ENCODE measurements at places on chromosomes 5 and 9.

- no peak for DNase-seq
Observed at GRCh38 chr9:34254141-34254913, 74.7 kb downstream of the KIF24 start.

DNA sequence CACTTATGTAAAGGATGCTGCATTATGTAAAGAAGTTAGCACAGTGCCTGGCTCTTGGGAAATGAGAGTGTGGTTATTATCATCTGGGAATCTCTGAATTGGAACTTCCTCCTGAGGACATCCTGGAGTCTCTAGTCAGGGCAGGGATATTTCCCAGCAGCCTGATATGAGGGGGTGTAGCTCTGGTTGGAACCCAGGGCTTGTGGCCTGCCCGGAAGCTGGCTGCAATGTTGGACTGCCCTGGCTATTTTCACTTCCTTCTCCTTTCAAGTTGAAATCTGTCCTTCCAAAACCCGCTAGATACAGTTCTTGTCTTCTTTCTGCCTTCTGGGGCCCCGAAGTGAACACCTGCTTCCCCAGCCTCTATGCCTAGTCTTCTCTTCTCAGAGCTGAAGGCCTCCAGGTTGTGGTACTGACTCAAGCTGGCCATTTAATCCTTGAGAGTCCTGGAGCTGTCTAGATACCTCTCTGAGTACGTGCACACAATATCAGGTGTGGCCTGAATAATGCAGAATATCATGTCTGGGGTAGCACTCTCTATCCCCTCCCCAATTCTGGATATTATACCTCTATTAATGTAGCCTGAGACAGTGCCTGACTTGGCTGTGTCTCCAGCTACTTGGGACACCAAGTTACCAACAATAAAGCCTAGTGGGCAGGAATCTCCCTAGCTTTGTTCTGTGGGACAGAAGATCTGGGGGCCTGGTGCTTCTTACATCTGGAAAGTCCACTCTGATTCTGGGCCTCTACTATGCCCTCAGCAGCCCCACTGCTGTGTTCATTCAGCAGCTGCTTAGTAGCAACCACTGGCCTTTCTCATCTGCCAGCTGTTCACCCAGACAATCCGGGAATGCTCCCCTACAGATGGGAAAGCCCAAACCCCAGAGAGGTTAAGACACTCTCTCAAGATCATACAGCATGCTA is 45.0 kb downstream of the SLC6A7 start:
- no peak for DNase-seq

DNA sequence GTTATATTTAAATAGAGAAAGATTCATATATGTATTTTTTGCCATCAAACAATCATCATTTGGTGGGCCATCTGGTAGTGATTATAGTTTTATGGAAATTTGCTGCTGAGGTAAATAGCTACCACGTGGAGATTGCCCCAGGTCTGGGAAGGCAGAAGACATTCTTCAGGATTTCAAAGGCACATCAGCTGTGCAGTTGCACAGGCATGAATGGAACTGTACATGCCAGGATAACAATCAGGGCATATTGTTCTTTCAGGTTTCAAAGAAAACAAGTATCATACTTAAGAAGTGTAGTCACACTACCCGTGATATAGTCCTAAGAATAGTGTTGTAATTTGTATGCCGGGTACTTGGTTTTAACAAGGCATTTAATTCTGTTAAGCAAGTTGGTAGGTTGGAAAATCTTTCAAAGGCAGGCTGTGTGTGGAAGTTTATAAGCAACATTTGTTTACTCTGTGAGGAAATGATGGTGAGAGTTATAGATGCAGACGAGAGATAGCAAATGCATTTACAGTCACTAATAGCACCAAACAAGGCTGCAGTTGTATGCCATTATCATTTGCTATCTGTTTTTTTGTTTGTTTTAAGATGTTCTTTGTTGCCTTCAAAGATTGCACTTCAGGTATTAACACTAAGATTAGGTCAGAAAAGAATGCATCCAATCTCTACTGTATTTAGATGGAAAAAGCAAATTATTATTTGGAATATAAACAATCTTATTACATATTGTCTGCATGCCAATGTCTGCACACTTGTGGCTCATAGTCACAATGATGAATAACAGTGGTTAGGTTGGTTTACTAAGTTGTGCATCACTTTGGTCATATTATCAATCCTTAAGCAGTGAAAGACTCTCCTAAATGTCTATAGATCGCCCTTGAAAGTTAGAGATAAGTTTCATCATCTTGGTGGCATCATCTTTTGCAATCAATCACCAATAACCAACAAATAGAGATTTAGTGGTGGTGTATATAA is 55.3 kb downstream of the RPS23 start:
- DNase-seq: no peak

GRCh38 chr9:113568571-113569321 is 105.2 kb downstream of the RGS3 start:
- no peak for DNase-seq

GRCh38 chr9:2242831-2243330 is 227.7 kb downstream of the SMARCA2 start:
- no peak for DNase-seq

DNA sequence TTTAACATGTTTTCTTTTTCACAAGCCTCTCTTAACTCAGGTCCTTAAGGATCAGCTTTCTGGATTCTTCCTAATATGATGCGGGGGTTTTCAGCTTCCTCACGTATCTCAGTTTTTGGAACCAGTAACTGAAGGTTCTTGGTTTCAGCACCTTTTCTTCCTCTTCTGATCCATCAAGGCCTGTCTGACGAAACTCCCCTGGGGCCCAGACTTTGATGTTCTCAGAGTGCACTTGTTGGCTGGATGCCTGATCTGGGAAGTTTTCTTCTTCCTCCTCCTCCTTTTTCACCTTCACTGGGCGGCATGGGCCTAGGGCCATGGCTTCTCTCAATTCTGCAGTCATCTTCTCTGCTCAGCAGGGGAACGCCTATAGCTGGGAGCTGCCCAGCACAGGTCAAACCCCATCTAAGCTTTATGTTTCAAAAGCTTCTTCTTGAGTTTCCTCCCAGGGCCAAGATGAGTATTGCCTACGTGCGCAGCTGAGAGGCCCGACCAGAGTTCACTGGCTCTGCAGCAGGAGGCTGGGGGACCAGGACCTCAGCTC is 44.8 kb downstream of the GHR start:
- DNase-seq: no peak

DNA sequence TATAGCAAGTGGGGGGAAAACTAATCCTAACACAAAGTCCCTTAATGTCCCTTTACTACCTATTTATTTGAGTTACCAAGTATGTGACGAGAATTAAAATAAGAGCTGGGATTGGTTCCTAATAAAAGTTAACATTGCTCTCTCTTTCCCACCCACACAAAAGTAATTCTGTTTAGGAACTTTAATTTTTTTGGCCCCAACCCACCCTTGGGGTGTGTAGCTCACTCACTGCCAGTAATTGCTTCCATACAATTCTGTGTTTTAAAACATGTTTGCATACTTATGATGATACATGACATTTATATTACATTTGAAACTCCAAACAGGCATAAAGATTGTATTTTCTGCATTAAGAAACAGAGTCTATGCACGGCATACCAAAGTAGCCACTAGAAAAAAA is 106.5 kb downstream of the BNC2 start:
- DNase-seq: no peak

Data from D721Med (cell line).